Frontal cortex (tissue), 4 donors: ENCODE measurements at places on chromosomes 13 and 19. TPM values are rescaled to one million over a fixed set of nuclear protein-coding genes. Genes with fewer than 3 reads are reported as not detected.

Gene PLK5
- total RNA-seq = not detected

Gene SELENOW
- total RNA-seq = 296 TPM

Gene NAPSA
- not detected for total RNA-seq

Gene ZSWIM4
- total RNA-seq = 6.9 TPM

Gene FFAR2
- under 0.01 TPM for total RNA-seq

Gene ZNF486
- 18.8 TPM for total RNA-seq

Gene NUDT19
- total RNA-seq = 7.3 TPM

Gene MBD3L4
- not detected for total RNA-seq

Gene SBK2
- 0.41 TPM for total RNA-seq

Gene RUBCNL
- 3.3 TPM for total RNA-seq

Gene ZSCAN5C
- not detected for total RNA-seq

Gene CNFN
- total RNA-seq = not detected

Gene PGLYRP2
- total RNA-seq = not detected

Gene CYP4F8
- total RNA-seq = not detected

Gene ZNF208
- total RNA-seq = 7.3 TPM

Gene OR7D2
- total RNA-seq = not detected

Gene ZNF296
- total RNA-seq = under 0.01 TPM

- DNase-seq = no peak
These were observed 59.3 kb downstream of the PEPD start for GRCh38 chr19:33462112-33462791.

- no peak for DNase-seq
These were observed 525.1 kb downstream of the LMO7 start for GRCh38 chr13:76160961-76161925.

GRCh38 chr19:1408300-1409203 is 1.2 kb downstream of the DAZAP1 start:
- DNase-seq = no peak

GRCh38 chr13:110616103-110617101 is 1.1 kb downstream of the NAXD start:
- DNase-seq = no peak

- no peak for DNase-seq
These were observed 231.6 kb downstream of the SPRY2 start for GRCh38 chr13:80109303-80109702.

- no peak for DNase-seq
These were observed 26.4 kb downstream of the CYSLTR2 start for GRCh38 chr13:48679941-48680680.

GRCh38 chr19:28242317-28242927 is 970.5 kb downstream of the UQCRFS1 start:
- peak; percentile 16 for DNase-seq

GRCh38 chr13:47134939-47135489 is 238.2 kb upstream of the HTR2A start:
- DNase-seq = no peak

DNA sequence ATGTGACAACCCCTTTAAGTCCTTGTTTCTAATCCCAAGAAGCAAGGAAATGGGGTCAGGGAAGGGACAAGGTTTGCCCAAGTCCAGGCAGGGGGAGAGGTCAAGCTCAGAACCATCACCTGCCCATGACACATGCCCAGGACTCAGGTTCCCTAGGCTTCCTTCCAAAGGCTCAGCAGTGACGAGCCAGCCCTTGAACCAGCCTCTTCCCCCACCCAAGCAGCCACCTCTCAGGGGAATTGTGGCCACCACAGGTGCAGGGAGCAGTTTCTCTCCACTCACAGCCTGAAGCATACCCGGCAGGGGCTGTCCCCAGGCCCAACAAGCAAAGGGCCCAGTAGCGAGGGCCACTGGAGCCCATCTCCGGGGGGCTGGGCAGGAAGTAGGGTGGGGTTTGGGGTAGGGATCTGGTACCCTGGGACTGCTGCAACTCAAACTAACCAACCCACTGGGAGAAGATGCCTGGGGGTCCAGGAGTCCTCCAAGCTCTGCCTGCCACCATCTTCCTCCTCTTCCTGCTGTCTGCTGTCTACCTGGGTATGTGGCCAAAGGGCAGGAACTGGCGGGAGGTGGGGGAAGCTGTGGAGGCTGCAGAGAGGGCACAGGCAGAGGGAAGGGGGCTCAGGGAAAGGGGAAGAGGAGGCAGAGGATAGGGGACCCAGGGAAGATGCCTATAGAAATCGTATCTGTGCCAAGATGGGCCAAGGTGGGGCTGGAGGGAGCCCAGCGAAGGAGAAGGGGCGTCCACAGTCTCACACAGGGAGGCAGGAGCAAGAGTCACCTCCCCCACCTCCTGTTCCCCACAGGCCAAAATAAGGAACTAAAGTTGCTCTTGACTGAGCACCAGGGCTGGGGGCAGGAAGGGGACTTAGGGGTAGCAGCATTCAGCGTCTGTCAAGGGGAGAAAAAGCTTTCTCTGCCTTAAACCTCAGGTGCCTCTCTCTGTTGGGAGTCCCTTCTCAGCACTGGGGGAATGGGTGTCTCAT is at the start of gene CD79A:
Gene CD79A, plus strand, starts transcription at position 433 of the 986 bp plus-strand sequence. Its CDS starts 26 bp downstream, at position 459.
- DNase-seq = no peak

DNA sequence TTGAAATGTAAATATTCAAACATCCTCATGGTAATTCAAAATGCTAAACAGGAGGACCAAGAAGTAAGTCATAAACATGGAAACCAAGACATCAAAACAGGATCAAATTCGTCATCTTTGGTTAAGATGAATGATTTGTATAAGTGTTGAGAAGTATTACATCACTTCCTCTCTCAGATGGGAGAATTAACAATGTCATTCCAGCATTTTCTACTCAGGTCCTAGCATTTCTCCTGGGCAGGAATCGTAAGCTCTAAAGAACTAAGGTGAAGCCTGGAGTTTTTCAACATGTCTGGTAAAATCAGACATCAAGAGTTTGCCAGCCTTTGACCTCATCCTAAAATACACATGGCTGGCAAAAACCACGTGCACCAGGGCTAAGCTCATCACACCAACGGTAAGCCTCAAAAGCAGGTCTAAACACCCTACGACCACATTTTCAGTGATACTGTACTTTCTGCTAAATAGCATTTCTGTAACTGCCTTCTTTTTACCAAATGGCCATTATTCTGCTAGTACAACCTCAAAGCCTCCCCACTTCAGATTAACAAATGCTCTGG is 24.8 kb downstream of the RANBP3 start:
- no peak for DNase-seq

DNA sequence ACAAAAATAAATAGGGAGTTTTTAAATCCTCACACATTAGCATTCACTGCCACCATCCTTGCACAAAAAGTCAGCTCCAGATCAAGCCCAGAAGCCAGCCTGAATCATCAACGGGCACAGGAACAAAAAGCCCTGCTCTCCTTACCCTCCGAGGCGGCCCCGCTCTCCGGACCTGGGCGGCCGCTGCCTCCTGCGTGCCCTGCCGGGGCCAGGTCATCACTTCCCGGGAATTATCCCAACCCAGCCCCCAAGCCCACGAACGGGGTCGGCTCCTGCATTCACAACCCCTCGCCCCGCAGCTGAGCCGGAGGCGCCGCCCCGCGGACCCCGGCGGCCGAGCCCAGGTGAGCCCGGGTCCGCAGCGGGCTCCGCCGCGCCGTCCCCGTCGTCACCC is 754 bp downstream of the DNAJB1 start:
- no peak for DNase-seq

DNA sequence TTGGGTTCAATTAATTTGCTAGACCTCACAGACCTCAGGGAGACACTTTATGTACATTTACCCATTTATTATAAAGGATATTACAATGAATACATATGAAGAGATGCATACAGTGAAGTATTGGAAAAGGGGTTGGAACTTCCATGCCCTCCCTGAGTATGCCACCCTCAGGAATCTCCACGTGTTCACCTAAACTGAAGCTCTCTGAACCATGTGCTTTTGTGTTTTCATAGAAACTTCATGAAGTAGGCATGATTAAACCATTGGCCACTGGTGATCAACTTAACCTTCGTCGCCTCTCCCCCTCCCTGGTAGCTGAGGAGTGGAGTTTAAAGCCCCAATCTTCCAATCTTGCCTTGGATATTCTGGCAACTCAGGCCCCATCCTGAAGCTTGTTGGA is 20.3 kb downstream of the ZNF160 start:
- DNase-seq = no peak

DNA sequence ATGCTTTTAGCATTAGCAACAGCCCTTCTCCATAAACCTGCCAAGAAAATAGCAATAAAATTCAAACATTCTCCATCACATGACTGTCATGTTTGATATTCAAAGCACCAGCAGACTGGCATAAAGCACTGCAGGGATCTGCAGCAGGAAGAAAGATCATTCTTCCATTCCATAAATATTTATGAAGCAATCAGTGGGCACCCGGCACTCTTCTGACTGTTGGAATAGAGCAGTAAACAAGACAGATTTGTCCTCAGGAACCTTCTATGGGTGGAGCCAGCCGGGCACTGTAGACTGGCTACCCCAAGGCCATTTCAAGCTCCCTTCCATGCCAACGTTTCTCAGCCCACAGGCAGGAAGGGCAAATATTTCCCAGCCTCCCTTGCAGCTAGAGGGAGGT is 25.5 kb downstream of the PLA2G4C start:
- DNase-seq = no peak

DNA sequence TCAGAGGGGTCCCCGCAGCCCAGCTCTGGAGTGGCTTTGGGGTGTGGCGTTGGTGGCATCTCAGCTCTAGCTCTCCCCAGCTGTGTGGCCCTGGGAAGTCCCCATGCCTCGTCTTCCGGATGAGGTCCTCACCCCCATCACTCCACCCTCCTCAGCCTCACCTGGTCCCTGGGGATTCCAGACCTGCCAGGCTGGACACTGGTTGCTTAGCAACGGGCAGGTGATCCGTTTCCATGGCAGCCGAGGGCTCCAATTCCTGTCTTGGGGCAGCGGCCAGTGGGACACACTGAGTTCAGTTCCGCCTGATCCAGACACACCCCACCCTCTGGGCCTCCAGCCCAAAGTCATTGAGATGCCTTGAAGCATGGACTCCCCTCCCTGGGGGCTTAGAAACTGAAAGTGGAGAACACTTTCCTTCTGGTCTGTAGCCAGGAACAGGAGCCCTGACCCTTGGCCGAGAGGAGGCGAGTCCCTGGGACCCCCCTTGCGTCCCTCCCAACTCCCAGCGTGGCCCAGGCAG is 7.7 kb upstream of the MISP start:
- DNase-seq = no peak

DNA sequence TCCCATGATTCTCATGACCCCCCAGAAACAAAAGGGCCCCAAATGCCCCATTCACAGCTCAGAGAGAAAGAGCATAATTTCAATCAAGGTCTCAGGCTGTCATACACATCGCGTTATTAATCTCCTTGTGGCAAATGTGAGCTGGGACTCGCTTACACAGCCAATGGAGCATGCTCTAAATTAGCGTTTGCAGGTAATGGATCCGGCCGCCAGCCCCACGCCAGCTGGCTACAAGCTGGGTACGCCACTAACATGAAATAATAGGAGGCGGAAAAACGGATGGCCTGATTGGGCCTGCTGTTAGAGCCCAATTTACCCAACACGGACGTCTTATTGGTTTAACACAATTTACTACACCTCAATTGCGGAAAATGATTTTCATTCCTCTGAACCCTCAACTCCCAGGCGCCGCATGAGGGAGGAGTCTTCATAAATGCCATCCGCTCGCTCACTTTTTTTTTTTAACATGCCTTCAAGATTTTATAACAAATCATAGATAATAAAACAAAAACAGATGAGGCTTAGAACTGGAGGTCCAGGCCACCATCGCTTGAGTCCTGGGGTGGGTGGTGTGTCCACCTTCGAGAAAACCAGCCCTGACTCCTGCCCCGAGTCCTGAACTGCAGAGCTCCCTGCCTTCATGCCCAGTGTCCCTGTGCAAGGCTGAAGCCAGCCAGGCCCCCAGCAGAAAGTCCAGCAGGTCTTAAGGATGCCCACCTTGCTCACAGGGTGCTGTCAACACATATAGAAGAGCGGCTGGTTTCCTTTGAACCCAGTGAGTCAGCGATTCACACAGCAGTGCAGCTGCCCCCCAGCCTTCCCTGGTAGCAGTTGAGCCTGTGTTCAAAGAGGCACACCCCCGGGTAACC is 62.1 kb downstream of the PEPD start:
- DNase-seq = no peak
